ENCODE measurements at places on chromosomes 3 and 15.
A peak's percentile ranks its signal among the peaks of the same experiment; 100 is the strongest.

DNA sequence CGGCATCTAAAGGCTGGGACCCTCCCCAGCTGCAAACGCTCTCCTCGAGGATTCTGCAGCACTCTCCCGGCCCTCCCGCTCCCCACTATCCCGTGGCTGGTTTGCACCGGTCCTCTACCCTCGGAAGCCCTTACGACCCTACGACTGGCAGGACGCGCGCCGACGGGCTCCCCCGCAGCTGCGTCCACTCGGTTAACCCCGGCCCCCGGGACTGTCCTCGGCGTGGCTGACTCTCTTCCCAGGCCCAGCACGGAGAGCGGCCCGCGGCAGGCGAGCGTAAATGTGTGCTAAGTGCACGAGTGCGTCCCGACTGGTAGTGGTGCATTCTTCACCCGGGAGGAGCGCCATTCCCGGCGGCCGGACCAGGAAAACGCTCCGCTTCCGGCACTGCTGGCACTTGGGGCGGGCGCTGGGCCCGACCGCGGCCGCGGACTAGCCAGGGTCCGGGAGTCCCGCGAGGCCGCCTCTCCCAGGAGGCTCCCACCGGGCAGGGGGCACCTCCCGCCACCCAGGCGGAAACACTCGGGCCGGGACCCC is 508 bp downstream of the GORASP1 start:
- DNase-seq: peak; percentile 81

GRCh38 chr3:49198161-49198560 is 26.8 kb downstream of the KLHDC8B start:
- DNase-seq: peak; percentile 34

DNA sequence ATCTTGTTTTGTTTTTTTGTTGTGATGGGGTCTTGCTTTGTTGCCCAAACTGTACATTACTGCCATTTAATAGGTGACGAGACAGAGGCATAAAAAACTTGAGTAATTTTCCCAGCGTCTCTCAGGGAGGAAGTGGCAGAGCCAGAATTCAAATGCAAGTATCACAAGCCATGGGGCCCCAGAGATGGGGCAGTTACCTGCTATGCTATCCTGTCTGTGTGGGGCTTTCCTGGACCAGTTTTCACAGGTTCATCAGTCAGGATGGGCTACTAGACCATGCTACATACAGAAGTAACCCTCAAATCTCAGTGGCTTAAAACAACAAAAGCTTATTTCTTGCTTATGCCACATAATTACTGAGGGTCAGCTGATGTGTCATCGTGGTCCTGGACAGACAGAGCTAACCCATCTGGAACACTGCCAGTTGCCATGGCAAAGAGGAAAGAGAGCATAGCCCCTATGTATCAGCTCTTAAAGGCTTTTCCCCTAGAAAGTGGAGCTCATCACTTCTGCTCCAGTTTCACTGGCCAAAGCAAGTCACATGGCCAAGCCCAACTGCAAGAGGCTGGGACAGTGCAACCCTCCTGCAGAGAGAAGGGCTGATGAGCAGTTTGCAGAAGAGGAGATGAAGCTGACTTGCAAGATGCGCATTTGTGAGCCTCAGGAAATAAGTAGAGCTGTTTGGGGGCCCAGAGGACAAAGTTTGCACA is 31.7 kb upstream of the SYNM start:
- DNase-seq: no peak

DNA sequence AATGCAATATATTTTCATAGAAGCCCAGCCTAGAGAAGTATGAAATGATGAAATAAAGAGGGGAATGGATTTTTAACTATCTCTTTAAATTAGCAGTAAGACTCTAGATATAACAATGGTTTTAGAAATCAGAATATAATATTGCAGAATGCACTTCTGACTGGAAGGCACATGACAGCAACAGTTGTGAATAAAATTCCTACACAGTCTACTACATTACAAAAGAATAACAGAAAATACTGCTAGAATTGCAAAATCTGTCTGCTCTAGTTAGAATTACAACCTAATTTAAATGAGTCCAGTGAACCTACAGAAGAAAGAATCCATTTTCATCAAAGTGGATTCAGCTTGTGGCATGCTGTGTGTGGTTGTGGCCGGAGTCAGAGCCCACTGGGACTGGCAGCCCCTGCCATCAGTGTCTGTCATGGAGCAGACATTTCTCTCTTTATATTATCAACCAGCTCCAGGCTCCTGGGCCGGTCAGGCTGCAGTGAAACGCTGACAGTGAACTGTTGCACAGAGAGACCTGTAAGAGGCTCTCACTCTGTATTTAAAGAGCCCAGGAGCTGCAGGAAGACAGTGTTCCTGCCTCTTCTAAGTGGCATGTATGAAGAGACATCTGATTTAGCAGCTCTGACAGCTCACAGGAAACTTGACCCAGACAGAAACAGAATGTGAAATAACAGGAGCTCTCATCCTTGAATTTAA is 1523.8 kb upstream of the CADM2 start:
- no peak for DNase-seq

- no peak for DNase-seq
Measured at GRCh38 chr15:39605146-39605545, 24.3 kb downstream of the THBS1 start.

GRCh38 chr3:189720736-189721417 is 89.7 kb downstream of the TP63 start:
- no peak for DNase-seq

- no peak for DNase-seq
Measured at GRCh38 chr3:183924543-183924942, 39.9 kb upstream of the PARL start.

GRCh38 chr15:74552773-74553441 is 11.9 kb downstream of the ARID3B start:
- DNase-seq: no peak

DNA sequence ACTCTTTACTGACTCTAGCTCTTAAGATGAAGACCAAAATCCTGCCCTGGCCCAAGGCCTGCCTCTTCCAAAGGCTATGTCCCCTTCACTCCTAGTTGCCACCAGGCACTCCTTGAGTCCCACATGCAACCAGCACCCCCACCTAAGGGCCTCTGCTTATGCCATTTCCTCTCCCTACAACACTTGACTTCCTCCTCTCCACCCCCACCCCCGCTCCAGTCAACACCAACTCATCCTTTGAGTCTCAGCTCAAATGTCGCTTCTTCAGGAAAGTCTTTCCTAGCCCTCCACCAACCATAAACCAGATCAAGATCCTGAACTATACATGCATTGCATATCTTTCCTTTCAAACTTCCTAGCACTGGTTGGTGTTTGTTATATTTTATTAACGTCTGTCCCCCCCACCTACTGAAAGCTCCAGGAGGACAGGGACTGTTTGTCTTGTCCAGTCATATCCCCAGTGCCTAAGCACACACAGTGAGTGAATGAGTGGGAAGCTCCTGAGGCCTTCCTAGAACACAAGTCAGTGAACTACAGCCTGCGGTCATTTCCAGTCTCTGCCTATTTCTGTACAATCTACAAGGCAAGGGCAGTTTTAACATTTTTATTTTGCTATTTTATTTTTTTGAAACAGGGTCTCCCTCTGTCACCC is 7.3 kb downstream of the TBC1D2B start:
- DNase-seq: no peak

- no peak for DNase-seq
Measured at GRCh38 chr3:127025456-127025855, 42.5 kb downstream of the PLXNA1 start.

DNA sequence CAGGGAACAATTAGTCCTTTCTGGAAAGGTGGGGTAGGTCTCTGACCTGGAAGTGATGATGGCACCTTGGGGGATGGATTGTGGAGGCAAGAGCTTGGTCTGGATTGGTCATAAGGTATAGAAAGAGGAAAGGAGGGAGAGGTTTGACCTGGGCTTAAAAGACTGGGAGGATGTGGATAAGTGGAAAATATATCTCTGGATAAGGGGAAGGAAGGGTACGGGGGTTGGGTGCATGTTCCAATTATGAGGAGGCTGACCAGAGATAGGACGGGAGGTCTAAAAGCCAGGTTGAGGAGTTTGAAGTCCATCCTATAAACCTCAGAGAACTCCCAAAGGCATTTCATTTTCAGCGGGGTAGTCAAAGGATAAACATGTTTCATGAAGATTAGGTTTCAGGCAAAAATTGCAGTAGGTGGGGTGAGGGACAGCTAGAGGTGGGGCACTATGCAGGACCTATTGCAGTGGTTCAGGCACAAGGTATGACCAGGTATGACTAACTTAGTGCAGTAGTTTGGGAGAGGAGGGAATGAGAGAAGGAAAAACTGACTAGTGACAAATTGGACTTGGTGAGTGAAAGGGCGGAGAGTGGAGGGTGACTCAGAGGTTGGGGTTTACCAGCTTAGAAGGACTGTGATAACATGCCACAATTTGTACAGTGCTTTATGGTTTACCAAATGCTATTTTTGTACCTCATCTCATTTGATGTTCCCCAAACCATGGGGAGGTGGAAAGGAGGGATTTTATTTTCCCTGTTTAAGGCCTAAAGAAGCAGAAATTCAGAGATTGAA is 10.7 kb downstream of the PDE8A start:
- peak; percentile 81 for DNase-seq

DNA sequence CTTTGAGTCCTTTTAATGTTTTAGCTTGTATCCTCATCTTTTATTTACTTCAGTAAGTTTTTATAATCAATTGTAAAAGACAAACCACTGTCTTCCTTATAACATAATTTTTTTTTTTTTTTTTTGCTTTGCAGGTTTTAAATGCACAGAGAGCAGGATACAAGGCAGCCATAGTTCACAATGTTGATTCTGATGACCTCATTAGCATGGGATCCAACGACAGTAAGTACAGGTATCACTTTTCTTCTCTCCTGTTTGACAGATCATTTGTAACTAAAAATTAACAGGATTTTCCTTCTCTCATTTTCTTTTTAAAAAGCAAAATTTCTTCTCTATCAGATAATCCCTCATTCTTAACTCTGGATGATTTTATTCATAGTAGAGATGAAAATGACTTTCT is 75.4 kb downstream of the PFN2 start:
- no peak for DNase-seq

DNA sequence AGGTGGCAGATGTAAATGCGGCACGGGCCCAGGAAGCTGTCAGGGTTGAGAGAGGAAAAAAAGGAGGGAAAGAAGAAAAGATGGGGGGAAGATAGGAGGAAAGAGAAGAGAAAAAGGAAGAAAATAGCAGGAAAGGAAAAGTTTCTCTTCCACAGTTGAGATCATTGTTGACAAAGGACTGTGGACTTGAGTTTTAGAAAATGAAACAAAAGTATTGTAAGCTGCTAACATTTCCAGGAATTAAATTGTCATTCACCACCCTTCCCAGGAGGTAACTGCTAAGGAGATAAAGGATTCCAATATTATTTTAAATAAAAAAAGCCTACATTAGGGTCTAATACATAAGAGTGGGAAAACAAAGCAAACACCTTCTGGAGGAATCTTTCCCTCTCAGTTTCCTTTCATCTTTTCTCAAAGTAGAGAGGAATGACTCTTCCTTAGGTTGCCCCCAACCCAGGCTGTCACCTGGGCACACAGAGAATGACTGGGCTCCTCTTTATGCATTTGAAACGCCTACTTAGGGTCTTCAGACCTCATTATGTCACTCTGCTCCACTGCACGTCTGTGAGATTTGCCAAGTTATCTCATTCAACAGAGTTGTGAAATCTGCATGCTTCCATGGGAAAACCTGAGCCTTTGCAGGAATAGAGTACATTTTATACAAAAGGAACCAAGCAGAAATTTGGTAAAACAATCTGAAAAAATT is 194.0 kb downstream of the TNIK start:
- no peak for DNase-seq

DNA sequence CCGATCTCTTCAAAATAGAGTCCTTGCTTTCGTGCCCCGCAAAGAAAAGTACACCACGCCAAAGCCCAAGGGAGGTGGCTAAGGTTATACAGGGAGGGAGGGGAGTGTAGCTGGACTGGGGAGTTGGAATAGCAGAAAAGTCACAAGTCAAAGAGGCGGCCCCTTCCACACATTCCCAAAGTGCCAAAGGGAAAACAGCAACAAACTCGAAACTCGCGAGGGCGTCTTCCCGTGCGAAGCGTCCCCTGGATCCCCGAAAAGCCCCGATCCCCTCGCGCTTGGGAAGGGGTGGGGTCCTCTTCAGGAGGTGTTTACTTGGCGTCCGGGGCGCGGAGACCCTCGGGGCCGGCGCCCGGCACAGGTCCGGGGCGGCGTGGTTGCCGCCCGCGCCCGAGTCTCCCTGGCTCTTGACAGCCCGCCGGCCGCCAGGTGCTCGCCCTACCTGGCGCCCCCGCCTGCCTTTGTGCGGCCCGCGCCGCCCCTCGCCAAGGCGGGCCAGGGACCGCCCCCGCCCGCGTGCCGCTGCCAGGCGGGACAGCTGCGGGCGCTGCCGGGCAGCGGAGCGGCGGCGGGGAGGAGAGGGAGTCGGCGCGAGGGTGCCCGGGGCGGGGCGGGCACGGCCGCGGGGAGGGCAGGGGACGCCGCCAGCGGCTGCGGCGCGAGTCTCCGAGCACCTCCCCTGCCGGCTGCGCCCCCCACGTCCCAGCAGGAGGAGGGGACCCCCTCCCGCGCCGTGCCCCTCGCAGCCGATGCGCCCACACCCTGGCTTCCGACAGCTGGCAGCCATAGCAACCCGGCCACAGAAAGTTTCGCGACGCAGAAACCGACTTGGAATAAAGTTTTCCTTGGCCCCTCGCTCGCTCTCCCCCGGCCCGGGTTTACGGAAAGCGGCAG is 966 bp downstream of the MYO1E start:
- DNase-seq: peak; percentile 54

DNA sequence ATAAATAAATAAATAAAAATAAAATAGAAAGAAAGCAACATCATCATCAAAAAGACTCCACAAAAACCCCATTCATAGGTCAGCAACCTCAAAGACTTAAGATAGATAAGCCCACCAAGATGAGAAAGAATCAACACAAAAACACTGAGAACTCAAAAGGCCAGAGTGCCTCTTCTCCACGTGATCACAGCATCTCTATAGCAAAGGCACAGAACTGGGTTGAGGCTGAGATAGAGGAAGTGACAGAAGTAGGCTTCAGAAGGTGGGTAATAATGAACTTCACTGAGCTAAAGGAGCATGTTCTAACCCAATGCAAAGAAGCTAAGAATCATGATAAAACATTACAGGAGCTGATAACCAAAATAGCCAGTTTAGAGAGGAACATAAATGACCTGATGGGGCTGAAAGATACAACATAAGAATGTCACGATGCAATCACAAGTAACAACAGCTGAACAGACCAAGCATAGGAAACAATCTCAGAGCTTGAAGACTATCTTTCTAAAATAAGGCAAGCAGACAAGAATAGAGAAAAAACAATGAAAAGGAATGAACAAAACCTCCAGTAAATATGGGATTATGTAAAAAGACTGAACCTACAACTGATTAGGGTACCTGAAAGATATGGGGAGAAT is 26.4 kb downstream of the GNB5 start:
- no peak for DNase-seq

GRCh38 chr15:93102211-93102610 is 13.2 kb upstream of the RGMA start:
- DNase-seq: no peak
